ENCODE measurements at places on chromosomes 7 and 10.

- DNase-seq: no peak
Observed at GRCh38 chr10:76879116-76879913, 758.3 kb downstream of the KCNMA1 start.

DNA sequence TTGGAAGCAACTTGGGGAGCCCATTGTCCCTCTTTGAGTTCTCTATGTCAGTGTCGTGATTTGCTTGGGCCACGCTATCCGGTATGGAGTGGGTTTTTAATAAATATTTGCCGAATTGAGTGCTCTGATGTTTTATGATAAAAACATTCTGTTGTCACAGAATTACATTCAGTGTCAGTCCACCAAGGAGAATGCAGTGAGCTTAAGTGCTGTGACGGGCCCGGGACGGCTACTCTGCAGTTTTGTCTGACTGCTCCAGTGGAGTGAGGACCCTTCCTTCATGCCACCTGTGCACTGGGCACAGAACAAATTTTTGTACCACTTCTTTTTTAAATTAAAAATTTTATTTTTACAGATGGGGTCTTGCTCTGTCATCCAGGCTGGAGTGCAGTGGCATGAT, 76.0 kb downstream of the CARD11 start:
- DNase-seq: no peak

- no peak for DNase-seq
Observed at GRCh38 chr7:3897430-3898372, 596.6 kb downstream of the SDK1 start.

GRCh38 chr7:41252551-41252950, 450.3 kb downstream of the INHBA start:
- no peak for DNase-seq

- no peak for DNase-seq
Observed at GRCh38 chr7:121313793-121314676, 14.8 kb upstream of the WNT16 start.
